ENCODE measurements at places on chromosomes 7 and 10.

GRCh38 chr10:3036155-3037021 is 31.0 kb upstream of the PFKP start:
- no peak for DNase-seq

GRCh38 chr10:44715136-44715535 is 196.0 kb upstream of the TMEM72 start:
- DNase-seq = no peak

- DNase-seq = no peak
Observed at GRCh38 chr10:78342827-78343653, 309.4 kb downstream of the RPS24 start.

DNA sequence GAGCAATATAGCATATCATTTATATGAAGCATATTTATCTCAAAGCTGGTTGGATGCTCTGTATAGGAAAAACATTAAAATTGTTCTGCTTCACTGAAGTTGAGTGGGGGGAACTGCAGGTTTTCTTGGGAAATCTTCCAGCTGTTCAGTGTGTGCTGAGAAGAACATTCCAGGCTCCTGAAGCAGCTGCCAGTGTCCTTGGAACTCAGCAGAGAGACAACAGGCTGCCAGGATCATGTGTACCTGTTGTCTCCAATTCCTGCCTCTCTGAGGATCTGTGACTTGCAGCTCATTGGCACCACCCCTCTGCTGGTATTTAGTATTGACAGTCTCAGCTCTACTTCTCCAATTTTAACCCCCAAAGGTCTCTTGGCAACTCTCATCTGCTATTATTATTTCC is 42.3 kb upstream of the PRKG1 start:
- DNase-seq = no peak

- DNase-seq = no peak
Observed at GRCh38 chr10:96505150-96506136, 8.3 kb downstream of the TLL2 start.

DNA sequence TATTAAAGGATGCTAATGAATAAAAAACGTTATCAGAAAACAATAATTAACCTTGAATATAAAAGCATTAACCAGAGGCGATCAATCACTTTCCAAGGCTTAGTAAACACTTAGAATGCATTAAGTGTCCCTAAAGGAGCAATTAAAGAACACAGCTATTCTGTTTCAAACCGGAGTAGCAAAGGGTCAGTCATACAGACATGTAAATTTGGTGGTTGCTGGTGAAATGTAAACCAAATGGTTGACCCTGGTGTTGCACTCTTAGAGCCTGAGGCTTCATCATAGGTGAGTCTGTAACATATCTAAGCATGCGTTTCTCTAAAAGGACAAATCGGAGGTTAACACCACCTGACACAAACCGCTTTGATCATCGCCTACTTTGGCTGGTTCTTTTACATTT is 1280.1 kb downstream of the TYW1 start:
- DNase-seq = no peak

GRCh38 chr7:129990403-129991192 is 37.8 kb upstream of the UBE2H start:
- DNase-seq = peak; percentile 51

DNA sequence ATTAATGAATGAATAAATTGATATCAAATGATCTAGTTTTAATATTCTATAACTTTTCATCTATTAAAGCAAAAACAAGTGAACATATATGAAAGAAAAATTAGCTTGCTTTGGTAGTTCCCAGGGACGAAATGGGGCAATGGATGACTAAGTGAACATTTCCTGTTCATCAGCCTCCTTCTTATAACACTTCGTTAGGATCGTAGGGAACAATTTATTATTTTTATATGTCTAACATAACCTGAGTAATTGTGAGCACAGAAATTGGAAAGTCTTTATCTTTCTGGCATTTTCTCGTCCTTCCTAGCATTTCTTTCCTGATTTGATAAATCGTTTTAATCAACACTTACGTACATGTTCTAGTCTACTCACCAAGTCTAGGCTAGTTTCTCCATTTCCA is 59.1 kb upstream of the PPP1R3C start:
- no peak for DNase-seq

GRCh38 chr10:96833220-96834001 is 1.3 kb downstream of the LCOR start:
- peak; percentile 59 for DNase-seq

- no peak for DNase-seq
Observed at GRCh38 chr7:131683536-131684125, 127.2 kb upstream of the PODXL start.

All from HepG2 (cell line).